ENCODE measurements at places on chromosomes 7 and 10.

DNA sequence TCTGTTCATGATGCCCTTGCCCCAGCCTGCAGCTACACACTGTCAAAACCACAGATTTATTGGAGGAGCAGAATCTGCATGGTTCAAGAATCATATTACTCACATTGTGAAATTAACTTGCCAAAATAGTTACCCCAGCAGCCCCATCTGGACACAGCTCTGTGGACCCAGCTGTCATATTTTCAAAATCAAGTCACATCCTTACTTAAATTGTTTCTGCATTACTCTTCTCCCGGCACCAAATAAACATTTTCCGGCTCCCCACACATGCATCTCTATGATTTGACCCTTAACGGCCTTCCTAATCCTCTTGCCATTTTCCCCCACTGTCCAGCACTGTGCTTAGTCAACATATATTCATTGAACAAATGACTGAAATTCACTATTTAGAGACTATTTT lies 43.8 kb upstream of the GPR26 start:
- no peak for DNase-seq

DNA sequence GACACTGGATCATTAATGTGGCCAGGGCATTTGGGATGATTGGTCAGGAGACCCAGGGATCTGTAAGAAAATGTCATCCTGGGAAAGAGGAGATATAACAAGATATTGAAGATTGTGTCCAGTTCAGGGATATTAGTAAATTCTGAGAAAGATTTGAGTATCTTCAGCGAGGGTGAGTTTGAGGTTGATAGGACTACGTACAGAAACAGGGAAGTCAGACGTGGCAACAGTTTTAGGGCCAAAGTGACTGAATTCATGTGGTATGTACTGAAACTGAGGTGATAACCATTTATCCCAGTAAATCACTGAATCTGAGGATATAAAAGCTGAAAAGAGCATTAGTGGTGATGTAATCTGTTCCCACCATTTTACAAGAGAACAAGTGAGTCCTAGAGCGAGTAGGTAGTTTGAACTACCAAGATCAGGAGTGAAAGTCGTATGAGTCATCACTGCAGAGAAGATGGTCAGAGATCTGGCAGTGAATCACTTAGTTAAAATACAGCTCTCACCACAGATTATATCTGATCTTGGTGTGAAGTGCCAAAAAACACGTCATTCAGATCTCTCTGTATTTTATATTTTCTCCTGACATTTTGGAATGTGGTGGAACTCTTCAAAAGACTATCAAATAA lies 220.5 kb downstream of the CDK14 start:
- peak; percentile 11 for DNase-seq

DNA sequence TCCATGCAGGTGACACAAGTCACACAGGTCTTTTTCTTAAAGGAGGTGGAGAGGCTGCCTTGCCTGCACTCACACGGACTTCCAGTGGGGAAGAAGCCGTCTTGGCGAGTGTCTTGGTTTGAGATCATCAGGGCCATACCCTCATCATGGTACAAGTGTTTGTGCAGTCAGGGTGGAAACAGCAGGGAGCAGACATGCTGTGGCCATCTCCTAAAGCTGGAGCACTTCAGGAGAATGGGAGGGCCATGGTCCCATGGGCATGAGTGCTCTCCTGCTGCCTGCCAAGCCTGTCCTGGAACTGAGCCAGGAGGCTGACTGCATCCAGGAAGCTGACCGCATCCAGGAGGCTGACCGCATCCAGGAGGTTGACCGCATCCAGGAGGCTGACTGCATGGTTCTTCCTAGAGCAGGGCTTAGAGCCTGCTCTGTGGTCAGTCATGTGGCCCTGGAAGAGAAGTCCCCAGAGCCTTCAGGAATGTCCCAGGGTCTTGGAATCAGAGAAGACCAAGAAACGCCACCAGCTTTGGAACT lies 98.4 kb downstream of the ADARB2 start:
- no peak for DNase-seq

GRCh38 chr7:101258243-101258731 lies 13.4 kb upstream of the FIS1 start:
- DNase-seq = no peak

GRCh38 chr7:141630621-141631020 lies 71.3 kb downstream of the DENND11 start:
- no peak for DNase-seq

DNA sequence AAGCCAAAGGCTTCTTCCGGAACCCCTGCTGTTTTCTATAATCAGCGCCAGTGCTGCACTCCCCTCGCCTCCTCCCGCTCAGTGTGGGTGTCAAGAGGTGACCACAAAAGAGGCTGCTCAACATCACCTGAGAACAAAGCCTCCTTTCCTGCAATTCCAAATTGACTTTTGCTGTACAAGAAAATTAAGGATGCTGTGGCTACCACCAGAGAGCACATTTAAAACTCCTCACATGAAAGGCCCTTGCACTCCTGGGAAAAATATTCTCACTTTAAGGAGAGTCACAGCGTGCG lies 96.4 kb downstream of the HIPK2 start:
- DNase-seq = no peak

DNA sequence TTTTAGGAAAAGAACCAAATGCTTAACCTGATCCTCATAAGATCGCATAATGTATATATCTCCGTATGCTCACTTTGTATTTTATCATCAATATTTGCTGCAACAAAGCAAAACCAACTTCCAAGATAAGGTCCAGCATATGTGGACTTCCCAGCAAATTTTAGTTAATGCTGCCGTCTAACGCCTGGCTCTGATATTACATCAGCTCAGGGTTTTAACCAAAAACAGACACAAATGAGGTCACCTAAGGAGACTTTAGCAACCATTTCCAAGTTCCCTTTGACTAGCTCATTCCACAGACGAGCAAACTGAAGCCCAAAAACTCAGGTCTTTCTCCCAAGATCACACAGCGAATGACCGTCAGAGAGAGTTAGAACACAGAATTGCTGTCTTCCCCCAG lies 59.4 kb upstream of the UCN3 start:
- DNase-seq = no peak

DNA sequence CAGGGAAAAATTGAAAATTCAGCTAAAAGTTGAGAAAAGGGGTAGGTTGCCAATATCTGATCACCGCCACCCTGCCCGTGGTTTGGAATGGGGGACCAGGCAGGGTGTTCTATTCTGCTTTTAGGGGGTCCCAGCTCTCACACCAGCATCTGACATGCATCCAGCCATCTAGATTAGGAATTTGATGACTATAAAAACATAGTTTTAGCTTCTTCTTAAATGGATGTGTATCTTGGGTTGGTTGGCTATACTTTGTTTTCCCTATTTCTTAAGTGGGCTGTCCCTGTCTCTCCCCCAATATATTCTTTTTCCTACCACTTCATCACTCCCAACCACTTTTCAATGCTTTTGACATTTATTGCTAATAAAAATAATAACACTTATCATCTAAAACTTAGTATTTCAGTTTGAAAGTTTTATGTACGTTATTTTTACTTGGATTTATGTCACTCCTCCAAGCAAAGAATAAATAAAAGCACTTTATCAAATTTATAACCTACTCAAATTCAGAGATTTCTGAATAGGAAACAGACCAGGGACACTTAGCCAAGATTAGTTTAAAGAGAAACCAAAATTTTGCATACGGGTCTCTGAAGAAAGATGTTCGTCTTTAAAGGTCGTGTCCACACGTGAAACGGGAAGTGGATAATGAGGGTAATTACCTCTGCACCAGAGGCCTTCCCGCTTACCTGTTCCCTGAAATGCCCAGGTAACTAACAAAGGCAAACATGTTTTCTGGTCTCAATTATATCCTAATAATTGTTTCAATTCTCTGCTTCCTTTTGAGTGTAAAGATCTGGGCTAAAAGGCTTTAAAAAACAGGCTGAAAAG lies 233.2 kb upstream of the AUTS2 start:
- DNase-seq = no peak
